ENCODE measurements at places on chromosomes 6 and 20.

- no peak for DNase-seq
Observed at GRCh38 chr6:82040405-82041221, 206.9 kb downstream of the IBTK start.

DNA sequence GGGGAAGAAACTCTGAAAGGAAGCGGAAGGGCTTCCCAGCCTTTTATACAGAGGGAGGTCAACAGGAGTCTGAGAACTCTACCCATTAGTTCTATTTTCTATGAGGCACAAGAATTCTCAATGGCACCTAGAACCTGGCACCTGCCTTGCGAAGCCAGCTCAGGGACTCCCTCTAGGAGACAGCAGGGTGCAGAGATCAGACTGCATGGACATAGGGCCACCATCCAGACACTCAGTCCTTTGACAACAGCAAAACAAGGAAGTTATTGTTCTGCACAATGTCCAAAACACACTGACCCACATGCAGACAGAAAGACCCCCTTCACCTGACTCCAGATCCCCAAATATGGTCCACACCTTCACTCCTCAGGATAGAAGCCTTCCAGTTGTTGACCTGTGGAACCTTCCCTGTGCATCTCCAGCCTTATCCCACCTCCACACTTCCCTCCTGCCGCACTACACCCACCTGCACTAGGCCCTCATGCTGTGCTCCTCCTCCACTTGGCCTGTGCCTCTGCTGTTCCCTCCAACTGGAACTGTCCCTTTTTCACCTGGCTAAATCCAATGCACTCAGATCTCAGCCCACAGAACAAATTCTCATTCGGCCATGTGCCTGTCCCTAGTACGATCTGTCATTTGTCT lies 27.8 kb downstream of the ACSS1 start:
- DNase-seq: no peak

GRCh38 chr20:49925901-49926454 lies 10.2 kb upstream of the RNF114 start:
- no peak for DNase-seq

- DNase-seq: no peak
Observed at GRCh38 chr6:90537723-90538258, 49.1 kb downstream of the MAP3K7 start.

- DNase-seq: no peak
Observed at GRCh38 chr6:16912756-16913155, 151.5 kb upstream of the ATXN1 start.

GRCh38 chr6:39897698-39898097 lies 36.6 kb downstream of the MOCS1 start:
- DNase-seq: no peak

DNA sequence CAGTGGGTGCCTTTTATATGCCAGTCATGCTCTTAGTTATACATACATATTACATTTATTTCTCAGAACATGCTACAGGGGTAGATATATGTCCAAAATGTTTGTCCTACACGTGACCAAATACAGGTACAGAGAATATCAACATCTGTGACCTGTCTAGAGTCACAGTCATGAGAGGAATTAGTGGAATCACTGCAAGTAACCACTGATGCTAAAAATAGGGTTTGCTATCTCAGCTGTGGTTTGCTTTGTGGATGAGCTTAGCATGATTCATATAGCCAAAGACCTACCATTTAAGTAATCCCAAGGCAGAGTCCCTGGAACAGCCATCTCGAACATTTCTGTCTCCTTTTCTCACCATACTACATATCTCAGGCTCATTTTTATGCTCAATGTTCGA lies 32.3 kb downstream of the GSTA3 start:
- no peak for DNase-seq

- DNase-seq: no peak
Observed at GRCh38 chr20:13286052-13286451, 65.0 kb downstream of the ISM1 start.

DNA sequence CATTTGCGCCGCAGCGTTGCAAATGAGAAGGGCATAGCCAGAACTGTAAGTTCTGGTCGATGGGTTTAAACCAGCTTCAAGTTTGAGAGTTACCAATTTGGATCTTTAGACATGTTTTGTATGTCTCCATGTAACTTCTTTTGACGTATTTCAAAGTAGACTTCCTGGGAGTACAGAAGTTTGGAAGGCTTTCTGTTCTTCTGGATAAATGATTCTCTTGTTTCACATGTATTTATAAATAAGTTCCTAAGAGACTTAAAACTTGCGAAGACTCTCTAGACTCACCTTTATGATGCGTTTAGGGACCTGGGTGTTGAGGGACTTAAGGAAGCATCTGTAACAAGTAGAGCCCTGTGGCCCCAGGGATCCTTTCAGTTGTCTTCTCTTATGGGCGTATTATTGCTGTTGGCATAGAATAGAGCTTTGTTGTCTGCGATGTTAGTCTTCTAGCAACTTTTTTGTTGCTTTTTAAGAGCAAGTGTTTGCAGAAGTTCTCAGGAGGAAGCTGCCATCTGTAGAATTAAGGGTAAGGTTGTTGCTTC lies 1.3 kb downstream of the CDYL start:
- no peak for DNase-seq

DNA sequence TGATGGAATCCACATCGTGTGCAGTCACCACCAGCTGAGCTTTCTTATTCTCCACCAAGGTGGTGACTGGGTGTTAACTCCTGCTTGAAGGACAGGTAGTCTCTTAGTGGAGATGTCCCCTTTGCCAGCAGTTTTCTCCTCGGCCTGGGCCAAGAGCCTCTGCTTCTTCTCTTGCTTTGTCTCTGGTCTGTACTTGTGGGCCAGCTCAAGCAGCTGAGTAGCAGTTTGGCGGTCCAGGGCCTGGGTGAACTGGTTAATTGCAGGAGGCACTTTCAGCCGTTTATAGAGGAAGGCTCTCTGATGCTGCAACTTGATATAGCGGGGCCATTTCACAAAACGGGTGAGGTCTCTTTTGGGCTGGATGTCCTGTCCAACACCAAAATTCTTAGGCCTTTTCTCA lies 76.0 kb upstream of the NNAT start:
- no peak for DNase-seq

GRCh38 chr6:100216760-100217159 lies 222.7 kb upstream of the MCHR2 start:
- no peak for DNase-seq

GRCh38 chr6:7424967-7425807 lies 35.6 kb downstream of the RIOK1 start:
- no peak for DNase-seq

GRCh38 chr6:144351379-144352127 lies 66.4 kb downstream of the UTRN start:
- DNase-seq: no peak

GRCh38 chr6:117267054-117267347 lies 1.6 kb downstream of the VGLL2 start:
- no peak for DNase-seq

Measured in stimulated activated CD4-positive, alpha-beta T cell treated with anti-CD3 and anti-CD28 coated beads, Interleukin-12 subunit alpha, Interleukin-12 subunit beta, amount 100 ng/mL, for 48 hours (primary cell).